Activated naive CD4-positive, alpha-beta T cell (primary cell): ENCODE measurements at places on chromosomes 11 and 22.

- DNase-seq, result no peak
These were observed 858.4 kb downstream of the NTM start for GRCh38 chr11:132228746-132229325.

DNA sequence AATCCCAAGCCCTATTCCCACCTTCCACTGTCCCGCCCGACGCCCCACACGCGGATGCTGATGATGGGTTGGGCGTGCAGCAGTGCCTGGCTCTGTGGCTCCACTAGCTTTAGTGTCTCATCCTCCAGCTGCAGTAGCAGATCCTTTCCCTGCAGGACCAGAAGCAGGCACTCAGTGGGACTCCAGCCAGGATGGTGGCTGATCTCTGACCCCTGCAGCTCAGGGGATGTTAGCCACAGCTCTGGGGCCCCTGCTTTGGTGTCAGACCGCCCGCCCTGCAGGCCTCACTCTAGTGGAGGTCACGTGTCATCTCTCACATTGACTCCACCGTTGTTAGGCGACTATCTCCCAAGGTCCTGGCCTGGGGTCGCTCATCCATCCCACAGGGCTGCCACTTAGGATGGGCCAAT lies 11.8 kb downstream of the SMPD1 start:
- DNase-seq, result no peak

- DNase-seq, result no peak
These were observed 5.3 kb downstream of the TAGLN start for GRCh38 chr11:117204283-117205080.

DNA sequence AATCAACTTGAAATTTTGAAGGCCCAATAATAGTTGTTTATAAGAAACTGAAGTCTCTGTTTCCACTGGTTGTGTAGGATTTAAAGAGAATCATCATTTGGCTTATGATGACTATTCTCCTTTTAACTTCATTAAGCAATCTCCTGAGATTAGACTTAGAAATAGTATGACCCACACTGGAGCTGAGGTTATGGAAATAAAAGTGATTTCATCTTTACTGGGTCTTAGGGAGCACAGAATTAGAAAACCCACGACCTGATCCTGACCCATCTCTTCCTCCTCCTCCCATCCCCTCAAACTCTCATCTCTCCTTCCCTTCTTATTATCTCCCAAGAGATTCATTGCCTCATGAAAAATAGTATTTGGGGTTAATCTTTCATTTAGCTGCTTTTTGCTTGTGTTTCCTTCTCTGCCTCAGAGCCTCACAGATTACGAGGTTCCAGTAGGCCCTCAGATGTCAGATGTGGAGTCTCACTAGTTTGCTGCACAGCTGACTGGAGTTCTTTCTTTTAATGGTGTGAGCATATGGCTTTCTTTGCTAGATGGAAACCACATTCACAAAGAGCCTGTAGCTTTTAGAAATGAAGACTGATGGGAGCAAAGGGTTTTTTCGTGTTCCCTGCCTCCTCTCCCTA lies 85.0 kb downstream of the ALX4 start:
- no peak for DNase-seq

DNA sequence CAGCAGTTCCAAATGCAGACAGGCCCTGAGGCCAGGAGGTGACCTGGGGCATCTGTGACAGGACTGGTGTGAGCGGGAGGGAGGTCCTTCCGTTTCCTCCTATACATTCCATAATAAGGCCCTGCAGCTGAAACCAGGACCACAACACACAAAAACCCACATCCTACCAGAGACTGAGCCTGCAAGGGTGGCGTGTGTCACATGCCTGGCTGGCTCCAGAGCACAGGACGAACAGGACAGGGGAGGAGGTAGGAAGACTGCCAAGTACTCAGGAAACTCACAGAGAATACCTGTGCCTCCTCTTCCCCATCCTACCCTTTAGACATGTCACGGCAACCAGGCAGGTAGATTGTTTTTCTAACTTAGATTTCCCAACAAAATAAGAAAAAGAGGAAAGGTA lies 103.9 kb downstream of the ARL14EP start:
- no peak for DNase-seq

GRCh38 chr11:40274017-40274416 lies 1185.4 kb downstream of the LRRC4C start:
- no peak for DNase-seq

- no peak for DNase-seq
These were observed 155.0 kb downstream of the ADAMTS15 start for GRCh38 chr11:130603335-130603906.

DNA sequence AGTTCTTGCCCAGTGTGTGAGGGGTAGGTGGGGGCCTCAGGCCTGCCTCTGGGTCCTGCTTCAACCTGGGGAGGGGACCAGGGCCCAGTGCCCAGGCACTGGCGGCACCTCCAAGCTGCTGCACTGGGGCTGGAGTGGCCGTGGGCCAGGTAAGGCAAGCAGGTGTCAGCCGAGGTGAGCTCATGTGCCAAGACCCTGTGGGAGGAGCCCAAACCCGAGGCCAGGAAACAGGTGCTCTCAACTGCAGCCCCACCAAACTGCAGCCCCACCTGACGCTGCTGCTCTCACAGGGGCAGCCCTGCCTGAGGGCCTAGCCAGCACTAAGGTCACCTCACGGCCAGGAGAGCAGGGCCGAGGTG lies 18.1 kb upstream of the GNB1L start:
- no peak for DNase-seq

DNA sequence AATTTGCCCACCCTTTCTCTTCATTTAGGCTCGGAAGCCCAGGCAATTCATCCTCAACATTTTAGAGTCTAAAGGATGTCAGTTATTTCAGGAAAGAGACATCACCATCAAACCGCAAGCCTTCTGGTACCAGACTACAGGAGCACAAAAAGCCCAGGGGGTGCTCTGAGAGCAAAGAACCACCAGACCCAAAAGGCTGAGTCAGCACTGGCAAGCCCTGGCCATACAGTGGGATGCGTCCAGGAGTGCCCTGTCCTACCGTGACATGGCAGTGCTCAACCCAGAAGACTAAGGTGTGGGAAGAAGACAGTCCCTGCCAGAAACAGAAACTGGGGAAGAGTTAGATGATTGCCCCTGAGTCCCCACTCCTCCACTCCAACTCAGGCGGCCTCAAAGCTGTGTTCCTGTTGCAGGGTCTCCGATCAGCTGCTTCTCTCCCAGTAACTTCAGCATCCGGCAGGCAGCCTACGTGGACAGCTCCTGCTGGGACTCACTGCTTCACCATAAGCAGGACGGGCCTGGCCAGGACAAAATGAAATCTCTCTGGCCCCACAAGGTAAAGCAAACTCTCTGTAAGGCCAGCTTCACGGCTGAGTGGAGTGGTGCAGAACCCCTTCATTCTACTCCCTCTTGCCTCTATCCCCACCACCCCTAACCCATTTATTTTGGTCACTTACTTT lies 1.5 kb downstream of the PANX3 start:
- no peak for DNase-seq

DNA sequence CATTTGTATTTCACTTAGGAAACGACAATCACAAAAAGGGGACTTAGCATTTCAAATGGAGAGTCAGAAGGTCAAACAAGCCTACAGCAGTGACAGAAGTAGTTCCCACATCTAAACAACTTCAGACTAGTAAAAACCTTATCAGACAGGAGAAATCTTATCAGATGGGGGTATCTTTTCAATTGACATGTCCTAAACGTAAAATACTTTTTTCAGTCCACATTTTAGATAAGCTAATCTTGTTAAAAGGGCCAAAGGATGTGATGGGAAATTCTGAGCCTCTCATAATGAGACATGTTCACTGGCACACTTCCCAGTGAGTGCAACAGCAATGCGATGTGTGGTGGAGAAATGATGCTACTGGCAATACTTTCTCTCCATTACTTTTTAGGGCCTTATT lies 2.4 kb downstream of the MAPK1 start:
- DNase-seq, result no peak

DNA sequence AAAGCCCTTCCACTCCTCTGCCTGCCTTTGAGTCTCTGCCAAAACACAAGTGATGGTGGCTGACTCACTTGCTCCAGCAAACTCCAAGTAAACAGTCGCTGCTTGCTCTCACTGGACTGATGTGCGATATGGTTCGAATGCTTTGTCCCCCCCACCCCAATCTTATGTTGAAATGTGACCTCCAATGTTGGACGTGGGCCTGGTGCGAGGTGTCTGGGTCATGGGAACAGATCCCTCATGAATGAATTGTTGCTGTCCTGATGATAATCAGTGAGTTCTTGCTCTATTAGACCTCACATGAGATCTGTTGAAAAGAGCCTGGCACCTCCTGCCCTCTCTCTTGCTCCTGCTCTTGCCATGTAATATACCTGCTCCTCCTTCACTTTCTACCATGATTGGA lies 747.9 kb downstream of the OPCML start:
- no peak for DNase-seq

GRCh38 chr11:127943763-127944162 lies 643.6 kb downstream of the ETS1 start:
- DNase-seq, result no peak

- no peak for DNase-seq
These were observed 134.8 kb upstream of the NTM start for GRCh38 chr11:131235328-131236298.

- no peak for DNase-seq
These were observed 18.2 kb downstream of the KCNJ1 start for GRCh38 chr11:128848815-128849455.

DNA sequence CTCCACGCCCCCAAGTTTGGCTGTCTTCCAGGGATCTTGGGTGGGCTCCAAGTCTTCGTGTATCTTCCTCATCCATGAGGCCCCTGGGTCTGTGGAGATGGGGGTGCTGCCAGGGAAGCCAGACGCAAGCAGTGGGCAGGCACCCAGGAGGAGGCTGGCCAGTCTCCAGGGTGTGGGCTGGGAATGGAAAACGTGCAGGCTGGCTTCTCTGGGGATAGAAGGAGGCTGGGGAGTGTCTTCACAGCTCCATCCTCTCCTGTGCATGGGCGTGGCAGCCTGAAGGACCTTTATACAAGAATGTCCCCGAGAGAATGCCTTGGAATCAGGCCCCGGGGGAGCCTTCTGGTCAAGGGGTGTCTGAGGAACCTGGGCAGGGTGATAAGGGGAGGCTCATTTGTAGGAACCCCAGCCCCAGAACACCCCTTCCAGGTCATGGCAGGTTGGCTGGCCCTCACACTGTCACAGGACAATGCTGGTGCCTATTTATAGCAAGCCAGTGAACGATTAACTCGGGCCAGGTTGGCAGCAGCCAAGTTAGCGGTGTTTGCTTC lies 14.0 kb downstream of the SGSM1 start:
- no peak for DNase-seq

- peak; percentile 80 for DNase-seq
These were observed at the start of gene SLC36A4 for GRCh38 chr11:93197380-93198214. Gene SLC36A4 (minus strand): TSS chr11:93197991. CDS start chr11:93197832, 159 bp downstream.

GRCh38 chr11:78291503-78292108 lies 102.9 kb downstream of the USP35 start:
- no peak for DNase-seq

DNA sequence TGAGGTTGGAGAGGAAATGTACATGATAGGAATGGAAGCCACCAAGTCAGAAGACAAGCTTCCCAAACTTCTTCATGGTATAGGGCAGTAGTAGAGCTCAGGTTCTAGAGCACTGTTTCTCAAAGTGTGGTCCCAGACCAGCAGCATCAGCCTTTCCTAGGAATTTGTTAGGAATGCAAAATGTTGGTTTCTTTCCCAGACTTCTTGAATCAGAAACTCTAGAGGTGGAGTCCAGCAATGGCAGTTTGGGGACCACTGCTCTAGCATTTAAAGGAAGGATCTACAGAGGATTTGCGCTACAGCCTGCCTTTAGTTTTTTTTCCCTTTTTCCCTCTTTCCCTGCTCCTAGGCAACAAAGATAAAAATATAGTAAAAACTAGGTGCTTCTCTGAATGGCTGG lies 17.0 kb upstream of the MMP12 start:
- no peak for DNase-seq

- DNase-seq, result no peak
These were observed 64.2 kb downstream of the DNAJC24 start for GRCh38 chr11:31433851-31434250.

DNA sequence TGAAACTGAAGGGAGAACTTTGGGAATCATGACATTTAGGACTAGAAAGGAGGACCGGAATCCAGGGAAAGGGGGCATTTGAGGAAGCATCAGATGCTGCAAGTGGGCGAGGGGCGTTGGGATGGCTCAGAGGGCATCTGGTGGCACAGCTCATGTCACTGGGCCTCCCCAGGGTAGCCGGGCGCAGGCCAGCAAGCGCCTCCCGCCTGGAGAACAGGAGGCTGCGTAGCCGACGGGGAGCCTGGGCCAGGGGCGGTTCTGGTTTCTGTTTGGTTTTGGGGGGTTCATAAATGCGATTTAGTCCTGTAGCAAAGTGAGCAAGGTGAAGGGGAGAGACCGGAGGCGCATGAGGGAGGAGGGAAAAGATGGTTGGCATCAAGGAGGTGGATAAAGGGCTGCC lies 443 bp upstream of the ST14 start:
- DNase-seq, result no peak

DNA sequence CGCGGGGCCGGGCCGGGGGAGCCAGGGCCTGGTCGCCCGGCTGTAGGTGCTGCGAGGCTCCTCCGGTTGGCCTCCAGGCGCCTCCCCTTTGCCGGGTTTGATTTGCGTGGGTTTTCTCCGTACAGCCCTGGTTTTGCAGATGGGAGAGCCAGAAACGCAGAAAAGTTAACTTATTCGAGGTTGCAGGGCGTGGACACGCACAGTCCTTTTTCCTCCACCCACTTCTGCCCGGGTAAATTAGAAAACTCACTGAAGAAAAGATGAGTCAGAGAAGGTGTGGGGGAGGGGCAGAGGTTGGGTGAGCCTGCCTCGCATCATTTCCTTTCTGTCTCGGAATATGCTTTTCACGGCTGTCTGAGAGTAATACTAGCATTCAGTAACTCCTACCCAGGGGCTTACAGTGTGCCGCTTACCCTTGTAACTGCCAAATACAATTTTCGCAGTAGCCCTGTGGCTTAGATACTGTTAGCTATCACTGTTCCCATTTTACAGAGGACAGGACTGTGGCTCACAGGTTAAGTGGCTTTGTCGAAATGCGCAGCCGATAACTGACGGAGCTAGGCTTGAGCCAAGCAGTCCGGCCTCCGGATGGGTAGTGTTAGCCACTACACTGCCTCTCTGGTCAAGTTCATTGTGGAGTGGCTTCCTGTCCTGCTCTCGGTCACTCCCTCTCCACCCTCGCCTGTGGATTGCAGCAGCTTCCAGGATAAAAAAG lies 812 bp downstream of the FADD start:
- DNase-seq, result peak; percentile 60

DNA sequence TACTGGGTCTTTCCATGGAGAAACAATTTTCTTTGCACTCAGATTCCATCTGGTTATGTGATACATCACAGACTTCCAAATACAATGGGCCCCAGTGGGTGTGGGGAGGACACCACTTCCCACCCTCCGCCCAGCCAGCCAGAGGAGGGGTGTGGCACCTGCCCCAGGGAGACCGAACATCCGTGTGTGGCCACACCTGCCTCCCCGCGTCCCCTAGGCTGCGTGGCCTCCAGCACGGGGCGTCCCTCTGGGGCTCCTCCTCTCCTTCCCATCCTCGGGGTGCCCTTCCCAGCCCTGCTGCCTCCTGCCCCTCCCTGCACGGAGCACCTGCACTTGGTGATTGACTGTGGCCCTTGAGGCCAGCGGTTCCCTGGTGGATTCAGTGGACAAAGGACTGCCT lies 49.1 kb downstream of the CERK start:
- DNase-seq, result no peak
